ENCODE measurements at places on chromosomes 13 and 19. TPM values are rescaled to one million over a fixed set of nuclear protein-coding genes. Genes with fewer than 3 reads are reported as not detected.

DNA sequence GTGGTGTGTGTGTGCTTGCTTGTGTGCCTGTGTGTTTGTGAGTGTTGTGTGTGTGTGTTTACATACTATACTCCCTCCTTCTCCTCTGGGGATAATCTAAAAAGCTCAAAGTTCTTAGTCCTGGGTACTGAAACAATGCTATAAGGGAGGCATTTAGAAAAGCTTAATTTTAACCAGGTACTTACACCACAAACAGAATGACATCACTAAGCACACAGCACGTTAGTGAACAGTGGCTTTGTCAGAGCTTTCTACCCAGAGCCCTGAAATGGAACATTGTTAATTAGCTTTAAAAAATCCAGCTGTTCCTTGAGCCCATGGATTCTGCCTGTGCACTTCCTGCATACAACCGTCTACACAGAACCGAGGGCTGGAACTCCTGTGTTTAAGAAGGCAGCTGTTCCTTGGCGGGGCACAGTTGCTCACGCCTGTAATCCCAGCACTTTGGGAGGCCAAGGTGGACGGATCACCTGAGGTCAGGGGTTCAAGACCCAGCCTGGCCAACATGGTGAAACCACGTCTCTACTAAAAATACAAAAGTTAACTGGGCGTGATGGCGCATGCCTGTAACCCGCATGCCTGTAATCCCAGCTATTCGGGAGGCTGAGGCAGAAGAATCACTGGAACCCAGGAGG lies 69.6 kb upstream of the RNF113B start:
- DNase-seq: no peak

The POLR2E gene
- total RNA-seq: 105 TPM

- DNase-seq: no peak
Observed at GRCh38 chr13:81017513-81018152, 676.7 kb upstream of the SPRY2 start.

DNA sequence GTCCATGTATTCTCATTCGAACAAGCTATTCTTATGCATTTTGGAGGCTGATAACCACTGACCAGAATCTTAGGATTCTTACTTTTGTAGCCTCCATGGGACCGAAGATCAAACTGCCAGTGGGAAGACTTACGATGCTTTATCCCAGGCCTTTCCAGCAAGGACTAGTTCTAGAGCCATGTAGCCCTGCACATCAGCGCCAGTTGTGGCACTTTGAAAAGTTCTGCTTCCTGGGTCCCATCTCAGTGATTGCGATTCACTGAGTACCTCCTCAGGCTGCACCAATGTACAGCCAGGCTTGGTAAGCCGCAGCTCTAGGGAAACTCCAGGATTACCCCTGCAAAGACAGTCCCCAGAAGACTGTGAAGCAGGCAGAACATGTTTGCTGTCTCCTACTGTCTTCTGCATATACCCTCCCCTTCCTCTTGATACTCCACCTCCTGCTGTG lies 18.9 kb upstream of the ENOX1 start:
- no peak for DNase-seq

GRCh38 chr13:34951528-34951927 lies 9.5 kb downstream of the NBEA start:
- no peak for DNase-seq

DNA sequence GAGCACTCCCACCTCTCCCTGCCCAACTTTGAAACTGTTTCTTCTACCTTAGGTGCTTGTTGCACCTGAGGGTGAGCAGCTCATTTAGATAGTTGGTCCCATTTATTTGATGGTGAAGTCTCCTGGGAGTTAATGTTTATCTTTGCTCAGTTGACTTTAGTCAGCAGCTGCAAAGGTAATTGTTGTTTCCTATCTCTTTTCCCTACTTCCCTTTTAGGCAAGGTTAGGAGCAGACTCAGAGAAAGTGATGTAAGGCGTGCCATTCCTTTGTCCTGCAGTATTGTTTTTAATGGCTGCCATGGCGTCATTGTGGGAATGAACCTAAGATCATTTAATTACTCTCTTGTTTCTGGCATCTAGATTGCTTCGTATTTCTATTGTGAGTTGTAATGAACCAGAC lies 11.6 kb downstream of the AKAP11 start:
- no peak for DNase-seq
